ENCODE measurements at places on chromosomes 1 and 21.

DNA sequence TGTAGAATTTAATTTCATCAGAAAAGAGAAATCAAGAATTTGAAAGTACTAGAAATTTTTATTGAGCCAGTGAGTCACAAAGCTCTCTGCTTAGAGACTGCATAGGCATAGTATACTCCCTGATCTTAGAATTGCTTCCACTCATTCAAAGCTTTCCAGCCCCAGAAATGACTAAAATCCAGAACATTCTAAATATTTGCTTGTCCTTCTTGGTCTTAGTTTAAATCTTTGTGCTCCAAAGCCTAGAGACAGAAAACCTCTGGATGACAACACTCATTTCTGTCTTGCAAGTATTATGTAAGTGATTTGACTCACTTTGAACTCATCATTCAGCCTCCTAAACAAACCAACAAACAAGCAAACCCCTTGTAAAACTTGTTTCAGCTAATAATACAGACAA is 74.2 kb downstream of the PTPRC start:
- DNase-seq: no peak

DNA sequence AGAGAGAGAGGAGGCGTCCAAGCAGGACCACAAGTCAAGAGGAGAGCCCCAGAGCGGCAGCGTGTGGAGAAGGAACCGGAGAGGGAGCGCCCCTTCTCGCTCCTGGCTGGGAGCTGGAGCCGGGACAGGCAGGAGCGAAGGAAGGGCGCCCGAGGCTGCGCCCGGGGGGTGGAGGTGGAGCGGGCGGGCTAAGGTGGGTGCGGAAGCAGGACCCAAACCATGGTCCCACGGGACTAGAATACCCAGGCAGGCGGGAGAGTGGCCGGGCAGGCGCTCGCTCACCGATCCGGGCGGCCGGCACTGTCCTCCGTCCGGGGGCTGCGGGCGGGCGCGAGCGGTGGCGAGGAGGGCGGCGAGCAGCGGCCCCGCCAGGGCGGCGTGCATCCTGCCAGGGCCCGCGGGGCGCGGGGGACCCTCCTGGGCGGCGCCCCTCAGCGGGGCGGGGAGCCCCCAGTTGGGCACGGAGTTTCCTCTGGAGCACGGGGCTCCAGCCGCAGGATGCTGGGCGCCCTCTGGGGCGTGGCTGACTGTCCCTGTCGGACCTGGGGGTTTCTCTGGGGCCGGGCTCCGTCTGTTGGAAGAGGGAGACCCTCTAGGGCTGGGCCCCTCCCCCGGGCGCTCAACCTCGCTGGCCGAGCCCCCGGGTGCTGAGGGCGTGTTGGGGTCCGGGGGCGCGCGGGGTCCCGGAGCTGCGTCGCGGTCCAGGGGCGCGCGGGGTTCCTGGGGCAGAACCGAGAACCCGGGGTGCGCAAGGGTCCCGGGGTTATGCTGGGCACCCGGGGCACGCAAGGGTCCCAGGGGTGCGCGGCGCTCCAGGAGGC is 569 bp downstream of the TRABD2B start:
- DNase-seq: peak; percentile 93

DNA sequence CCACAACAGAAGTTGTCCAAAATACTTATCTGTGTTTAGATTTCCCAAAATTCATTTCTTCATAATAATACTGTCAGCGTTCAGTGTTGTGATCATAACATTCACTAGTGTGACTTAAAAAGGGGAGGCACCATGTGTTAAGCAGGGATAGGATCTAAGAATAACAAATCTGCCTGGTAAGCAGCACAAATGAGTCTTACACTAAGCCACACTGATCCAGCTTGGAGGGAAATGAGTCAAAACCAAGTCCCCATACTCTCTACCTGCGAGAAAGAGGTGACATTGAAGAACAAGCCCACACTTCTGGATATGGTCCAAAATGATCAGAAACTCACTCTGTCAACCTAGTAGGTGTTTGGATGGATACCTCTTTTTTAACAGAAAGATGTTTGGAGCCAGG is 145.5 kb downstream of the CRB1 start:
- DNase-seq: no peak

GRCh38 chr1:157103268-157103667 is 3.7 kb upstream of the ETV3L start:
- DNase-seq: no peak

- peak; percentile 30 for DNase-seq
These were observed 19.0 kb upstream of the MFN2 start for GRCh38 chr1:11961230-11961629.

DNA sequence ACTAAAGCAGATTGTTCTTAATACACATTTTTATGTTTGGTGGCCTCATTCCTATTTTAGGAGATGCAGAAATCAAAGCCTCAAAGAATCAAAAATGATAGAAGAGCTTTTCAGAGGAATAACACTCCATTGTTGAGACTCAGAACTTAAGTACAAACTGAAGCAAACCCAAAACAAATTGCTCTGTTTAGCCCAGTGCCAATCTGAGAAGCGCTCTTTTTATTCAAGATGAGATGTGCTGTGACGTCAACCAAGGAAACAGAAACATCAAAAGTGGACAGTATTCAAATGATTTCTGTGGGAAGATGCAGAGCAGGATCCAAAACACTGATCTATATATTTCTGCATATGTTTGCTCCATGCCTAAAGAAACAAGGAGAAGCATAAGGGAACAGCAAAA is 18.0 kb downstream of the COLGALT2 start:
- DNase-seq: no peak
